ENCODE measurements at places on chromosomes 16 and 17.

DNA sequence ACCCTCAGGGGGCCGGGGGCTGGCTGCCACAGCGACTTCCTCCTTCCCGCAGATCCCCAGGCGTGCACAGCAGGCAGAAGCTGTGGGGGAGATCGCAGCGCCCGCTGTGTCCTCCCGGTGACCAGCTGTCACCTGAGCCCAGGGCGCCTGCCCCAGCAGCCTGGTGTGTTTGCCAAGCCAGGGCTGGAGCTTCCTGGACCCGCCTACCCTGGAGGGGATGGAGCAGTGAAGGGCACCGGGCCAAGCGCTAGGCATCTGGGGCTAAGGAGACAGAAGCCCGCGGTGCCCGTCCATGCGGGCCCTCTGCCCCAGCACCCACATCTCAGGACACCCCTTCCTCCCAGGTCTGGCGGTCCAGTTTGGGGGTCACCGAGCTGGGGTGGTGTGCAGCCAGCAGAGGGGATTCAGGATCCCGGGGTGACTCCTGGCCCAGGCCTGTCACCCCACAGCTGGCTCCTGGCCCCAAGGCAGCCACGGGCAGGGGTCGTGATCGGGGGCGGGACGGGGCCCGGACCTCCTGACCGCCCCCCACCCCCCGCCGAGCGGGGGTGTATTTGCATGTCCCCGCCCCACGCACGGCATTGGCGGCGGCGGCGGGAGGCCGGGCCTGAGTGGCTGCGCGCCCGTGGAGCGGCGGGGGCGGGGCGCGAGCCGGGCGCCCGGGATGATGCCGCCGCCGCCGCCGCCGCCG lies at the start of gene RAB26:
Gene RAB26, plus strand, starts transcription at position 645 of the 691 bp plus-strand sequence. CDS start 159 bp downstream, outside the sequence.
- DNase-seq, result no peak

- DNase-seq, result no peak
These were observed 93.9 kb downstream of the CLEC16A start for GRCh38 chr16:11038305-11038704.

GRCh38 chr17:63639125-63639524 lies 16.9 kb downstream of the MAP3K3 start:
- no peak for DNase-seq

- no peak for DNase-seq
These were observed 363.6 kb downstream of the HS3ST3B1 start for GRCh38 chr17:14664511-14664910.

All from stimulated activated CD4-positive, alpha-beta T cell treated with anti-CD3 and anti-CD28 coated beads, TNF-alpha, amount 100 ng/mL, for 24 hours (primary cell).